ENCODE measurements at places on chromosomes 7 and 10. TPM values are rescaled to one million over a fixed set of nuclear protein-coding genes. Genes with fewer than 3 reads are reported as not detected.

MCM10 gene
- 112 TPM for total RNA-seq

TECPR1 gene
- 43.1 TPM for total RNA-seq

DNA sequence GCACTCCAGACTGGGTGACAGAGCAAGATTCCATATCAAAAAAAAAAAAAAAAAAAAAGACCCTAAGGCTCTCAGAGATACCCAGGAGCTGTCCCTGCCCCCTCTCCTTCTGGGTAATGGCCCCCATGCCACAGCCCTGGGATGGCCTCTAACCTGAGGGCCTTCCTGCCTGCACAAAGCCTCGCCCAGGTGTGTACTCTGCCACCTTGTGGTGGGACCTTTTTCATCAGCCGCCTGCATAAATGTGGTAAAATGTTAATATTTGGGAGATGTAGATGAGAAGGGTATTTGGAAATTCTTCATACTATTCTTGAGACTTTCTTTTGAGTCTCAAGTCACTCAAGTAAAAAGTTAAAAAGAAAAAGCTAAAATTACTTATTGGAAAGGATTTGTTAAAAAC lies 46.3 kb upstream of the RNF216 start:
- no peak overlapping the region for H3K4me3 ChIP-seq
- no peaks in the 10 kb centered on the region for H3K27me3 ChIP-seq
- peak; percentile 84 for DNase-seq
- peaks cover 13% of the 10 kb centered on the region for H3K4me1 ChIP-seq
- H3K27ac ChIP-seq, result no peak overlapping the region

BET1 gene
- 19.1 TPM for total RNA-seq

DNA sequence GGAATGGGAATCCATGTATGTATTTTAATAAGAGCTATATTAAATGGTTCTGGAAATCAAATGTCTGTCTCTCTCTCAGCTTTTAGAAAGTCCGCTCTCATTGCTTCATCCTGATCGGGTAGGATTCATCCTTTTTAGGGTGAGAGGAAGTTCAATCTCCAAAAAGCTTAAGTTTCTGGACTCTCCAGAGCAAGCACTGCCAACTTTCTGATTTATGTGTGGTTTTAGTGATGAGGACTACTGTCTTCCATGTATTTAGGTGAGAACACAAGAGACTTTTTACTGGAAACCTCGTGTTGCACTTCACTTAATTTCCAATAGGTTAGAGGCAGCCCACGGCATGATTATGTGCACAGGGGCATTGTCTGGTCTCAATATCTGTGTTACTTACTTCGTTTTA lies 267.9 kb downstream of the SUGCT start:
- no peak for DNase-seq
- H3K27ac ChIP-seq, result no peak overlapping the region
- H3K27me3 ChIP-seq, result no peaks in the 10 kb centered on the region
- no peaks in the 10 kb centered on the region for H3K36me3 ChIP-seq

- no peaks in the 10 kb centered on the region for H3K27me3 ChIP-seq
- no peaks in the 10 kb centered on the region for H3K36me3 ChIP-seq
- no peak overlapping the region for H3K4me3 ChIP-seq
- H3K27ac ChIP-seq, result no peak overlapping the region
Observed at GRCh38 chr7:8117195-8117594, 144.8 kb downstream of the ICA1 start.

DNA sequence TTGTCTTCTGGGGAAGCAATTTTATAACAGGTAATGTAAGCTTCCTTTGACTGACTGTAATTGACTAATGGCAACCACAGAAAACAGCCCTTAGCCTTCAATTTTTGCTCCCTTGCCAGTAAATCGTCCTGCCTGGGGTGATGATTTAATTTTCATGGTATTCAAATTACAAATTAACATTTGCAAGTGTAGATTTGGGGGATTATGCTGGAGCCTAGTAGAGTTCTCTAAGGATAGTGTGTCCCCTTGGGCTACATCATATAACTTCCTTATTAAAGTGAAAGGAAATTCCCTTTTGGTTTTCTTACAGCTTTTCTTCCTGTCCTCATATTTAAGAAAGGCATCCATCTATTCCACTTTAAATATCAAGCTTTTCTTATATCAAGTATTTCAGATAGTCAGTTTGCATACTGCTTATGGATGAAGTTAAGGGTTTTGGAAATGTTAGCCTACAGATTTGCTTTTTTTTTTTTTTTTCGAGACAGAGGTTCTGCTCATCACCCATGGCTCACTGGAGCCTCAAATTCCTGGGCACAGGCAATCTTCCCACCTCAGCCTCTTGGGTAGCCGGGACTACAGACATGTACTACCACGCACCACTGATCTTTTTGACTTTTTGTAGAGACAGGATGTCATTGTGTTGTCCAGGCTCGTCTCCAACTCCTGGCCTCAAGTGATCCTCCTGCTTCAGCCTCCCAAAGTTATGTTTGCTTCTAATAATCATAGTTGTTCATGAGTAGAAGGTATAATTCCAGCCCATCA lies 35.9 kb upstream of the HDAC9 start:
- no peaks in the 10 kb centered on the region for H3K36me3 ChIP-seq
- DNase-seq, result no peak
- no peak overlapping the region for H3K4me3 ChIP-seq
- H3K27me3 ChIP-seq, result no peaks in the 10 kb centered on the region
- H3K27ac ChIP-seq, result no peak overlapping the region
- H3K4me1 ChIP-seq, result no peaks in the 10 kb centered on the region

- H3K36me3 ChIP-seq, result peaks cover 2% of the 10 kb centered on the region
- peak overlapping the region; percentile 88 for H3K27ac ChIP-seq
- no peaks in the 10 kb centered on the region for H3K27me3 ChIP-seq
- peak; percentile 67 for DNase-seq
Observed at GRCh38 chr7:26101361-26102151, 50.4 kb upstream of the NFE2L3 start.

NPFFR1 gene
- total RNA-seq, result not detected
